Epithelial cell of esophagus (primary cell): ENCODE measurements at places on chromosomes 13 and 19.
A peak's percentile ranks its signal among the peaks of the same experiment; 100 is the strongest.

GRCh38 chr19:14118165-14119051, 846 bp upstream of the PRKACA start:
- DNase-seq = peak; percentile 69

DNA sequence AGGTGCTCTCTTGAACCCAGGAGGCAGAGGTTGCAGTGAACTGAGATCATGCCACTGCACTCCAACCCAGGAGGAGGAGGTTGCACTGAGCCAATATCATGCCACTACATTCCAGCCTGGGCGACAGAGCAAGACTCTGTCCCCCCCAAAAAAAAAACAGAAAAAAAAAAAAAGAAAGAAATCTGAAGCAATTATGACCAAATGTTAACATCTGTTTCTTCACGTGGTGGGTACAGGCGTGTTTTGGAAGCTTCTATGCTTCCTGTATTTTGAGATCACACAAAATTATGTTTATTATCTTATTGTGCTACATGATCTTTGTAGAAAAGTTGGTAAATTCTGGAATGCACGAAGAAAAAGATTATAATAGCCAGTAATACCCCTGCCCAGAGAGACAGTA, 2.7 kb upstream of the ACP5 start:
- no peak for DNase-seq

GRCh38 chr13:75359266-75359665, 122.7 kb downstream of the TBC1D4 start:
- DNase-seq = peak; percentile 80

- no peak for DNase-seq
Measured at GRCh38 chr19:8233370-8233769, 24.2 kb downstream of the CERS4 start.

DNA sequence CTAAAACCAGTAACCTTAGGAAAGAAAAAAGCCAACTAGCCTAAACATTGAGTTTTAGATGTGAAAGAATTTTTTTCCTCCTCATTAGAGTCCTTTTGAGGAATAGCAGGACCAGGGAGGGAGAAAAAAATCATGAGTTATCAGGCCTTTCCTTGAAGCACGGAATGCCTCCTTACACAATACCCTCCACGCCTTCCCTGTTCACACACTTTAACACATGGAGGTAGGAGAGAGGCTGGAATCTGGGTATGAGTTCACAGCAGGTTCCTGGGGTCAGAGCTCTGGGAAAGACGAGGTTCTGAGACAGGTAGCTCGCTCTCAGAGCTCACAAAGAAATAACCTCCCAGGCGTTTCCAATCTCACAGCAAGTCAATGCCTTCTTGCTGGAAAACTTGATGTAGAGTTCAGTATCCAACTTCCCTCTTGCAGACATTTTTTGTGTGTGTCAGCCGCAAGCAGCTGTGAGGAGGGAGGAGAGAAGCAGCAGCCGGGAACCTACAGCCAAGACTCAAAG, 716 bp downstream of the ZNF573 start:
- DNase-seq = peak; percentile 61

GRCh38 chr19:55312621-55313512, 12.3 kb downstream of the TMEM150B start:
- DNase-seq = no peak

GRCh38 chr19:17758515-17758914, 7.2 kb downstream of the FCHO1 start:
- DNase-seq = no peak

DNA sequence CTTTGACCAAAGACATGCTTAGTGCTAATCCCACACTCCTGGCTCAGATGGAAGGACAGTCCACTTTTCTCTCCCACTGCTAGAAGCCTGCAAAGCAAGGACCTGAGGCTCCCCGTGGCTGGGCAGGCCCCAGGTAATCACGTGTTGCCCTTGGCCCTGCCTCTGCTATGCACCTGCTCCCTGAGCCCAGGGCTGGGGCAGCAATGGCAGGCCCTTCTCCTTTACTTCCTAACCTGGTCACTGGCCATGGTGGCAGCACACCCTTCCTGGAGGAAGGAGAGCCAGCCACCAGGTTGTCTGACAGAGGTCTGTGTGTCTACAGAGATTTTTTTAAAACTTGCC, 27.9 kb upstream of the ZNF492 start:
- no peak for DNase-seq

- peak; percentile 7 for DNase-seq
Measured at GRCh38 chr13:114235697-114236096, 1.0 kb downstream of the CDC16 start.

DNA sequence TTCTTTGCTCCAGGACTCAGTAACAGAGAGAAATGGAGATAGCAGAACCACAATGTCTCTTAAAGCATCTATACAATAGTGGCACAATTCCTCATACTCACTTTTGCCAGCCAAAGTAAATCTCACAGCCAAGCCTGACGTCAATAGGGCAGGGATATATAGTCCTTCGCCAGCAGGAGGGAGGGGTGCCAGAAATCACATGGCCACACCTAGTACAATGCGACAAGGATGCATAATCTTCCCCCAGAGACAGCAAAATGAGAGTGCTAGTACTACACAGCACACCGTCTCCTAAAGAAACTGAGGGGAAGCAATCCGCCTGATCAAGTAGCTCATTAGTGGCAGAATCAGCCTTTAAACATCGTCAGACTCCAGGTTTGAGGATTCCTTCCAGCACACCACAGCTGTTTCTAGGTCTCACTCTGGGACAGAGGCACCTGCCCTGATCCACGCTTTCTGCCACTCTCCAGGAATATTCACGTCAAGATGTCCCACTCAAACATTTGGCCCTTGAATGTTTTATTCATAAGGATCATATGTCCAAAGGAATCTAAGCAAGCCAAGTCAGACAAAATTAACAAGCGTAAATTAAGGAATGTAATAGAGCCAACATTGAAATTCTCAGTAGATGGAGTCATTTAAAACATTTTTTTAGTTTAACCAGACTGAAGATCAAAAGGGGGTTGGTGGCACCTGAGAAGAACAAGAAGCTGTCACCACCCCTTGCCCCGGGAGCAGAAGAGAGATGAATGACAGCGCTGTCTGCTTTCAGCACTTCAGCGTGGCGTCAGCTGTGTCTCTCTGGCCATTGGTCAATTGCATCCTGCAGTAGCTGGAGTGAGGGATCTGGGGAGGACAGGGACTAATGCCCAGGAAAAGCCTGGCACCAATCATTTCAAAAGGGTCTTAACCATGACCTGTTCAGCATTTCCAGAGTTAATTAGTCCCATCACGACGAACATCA, 63.5 kb upstream of the SERP2 start:
- peak; percentile 56 for DNase-seq

DNA sequence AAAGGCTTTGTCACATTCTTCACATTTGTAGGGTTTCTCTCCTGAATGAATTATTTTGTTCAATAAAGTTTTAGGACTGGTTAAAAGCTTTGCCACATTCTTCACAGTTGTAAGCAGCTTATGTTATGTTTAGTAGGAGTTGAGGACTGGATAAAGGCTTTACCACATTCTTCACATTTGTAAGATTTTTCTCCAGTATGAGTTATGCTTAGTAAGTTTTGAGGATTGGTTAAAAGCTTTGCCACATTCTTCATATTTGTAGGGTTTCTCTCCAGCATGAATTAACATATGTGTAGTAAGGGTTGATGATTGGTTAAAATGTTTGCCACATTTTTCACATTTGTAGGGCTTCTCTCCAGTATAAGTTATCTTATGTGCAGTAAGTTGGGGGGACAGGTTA, 79.9 kb downstream of the ZNF431 start:
- no peak for DNase-seq

DNA sequence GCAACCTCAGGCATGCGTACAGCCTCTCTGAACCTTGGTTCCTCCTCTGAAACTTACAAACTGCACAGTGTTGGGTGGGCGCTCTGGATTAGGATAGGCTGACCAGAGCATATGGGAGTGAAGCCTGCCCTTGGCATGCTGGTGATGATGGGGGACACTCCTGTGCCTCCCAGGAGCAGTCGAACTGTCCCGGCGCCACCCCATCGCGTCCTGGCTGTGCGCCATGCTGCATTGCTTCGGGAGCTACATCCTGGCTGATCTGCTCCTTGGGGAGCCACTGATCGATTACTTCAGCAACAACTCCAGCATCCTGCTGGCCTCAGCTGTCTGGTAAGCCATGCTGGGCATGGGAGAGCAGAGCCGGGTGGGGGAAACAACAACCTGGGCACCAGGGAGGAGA, 18.9 kb downstream of the TMEM38A start:
- no peak for DNase-seq

DNA sequence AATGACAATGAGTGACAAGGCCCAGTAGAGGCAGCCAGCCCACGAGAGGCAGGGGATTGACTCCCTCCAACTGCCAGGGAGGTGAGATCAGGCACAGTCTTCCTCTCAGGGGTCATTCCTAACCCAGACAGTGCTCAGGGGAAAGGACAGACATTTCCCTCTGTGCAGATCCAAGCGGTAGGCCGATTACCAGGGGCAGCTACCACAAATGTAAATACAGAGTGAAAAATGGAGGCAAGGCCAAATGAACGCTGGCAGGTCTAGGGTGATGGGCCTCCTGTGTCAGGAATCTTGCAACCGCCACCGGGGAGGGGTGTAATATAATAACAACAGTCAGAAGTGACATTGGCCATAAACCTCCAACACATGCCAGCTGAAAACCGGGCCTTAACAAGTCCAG, 881.4 kb downstream of the UQCRFS1 start:
- no peak for DNase-seq

DNA sequence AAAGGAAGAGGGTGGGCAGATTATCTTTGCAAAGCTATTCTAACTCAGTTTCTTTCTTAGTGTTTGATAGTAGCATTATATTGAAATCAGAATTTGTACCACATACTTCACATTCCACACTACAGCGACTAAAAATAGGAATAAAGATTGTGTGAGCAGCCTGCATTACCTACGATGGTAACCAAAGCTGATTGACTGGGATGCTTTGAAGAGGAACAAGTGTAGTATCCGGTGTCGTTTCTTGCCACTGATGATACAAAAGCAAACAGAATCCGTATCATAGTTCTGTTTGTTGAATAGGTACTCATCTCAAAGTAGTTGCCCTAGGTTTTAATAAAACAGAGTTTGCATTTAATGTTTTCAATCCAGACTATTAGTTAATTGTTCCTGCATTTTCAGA, 51.2 kb downstream of the FLT3 start:
- DNase-seq = no peak

DNA sequence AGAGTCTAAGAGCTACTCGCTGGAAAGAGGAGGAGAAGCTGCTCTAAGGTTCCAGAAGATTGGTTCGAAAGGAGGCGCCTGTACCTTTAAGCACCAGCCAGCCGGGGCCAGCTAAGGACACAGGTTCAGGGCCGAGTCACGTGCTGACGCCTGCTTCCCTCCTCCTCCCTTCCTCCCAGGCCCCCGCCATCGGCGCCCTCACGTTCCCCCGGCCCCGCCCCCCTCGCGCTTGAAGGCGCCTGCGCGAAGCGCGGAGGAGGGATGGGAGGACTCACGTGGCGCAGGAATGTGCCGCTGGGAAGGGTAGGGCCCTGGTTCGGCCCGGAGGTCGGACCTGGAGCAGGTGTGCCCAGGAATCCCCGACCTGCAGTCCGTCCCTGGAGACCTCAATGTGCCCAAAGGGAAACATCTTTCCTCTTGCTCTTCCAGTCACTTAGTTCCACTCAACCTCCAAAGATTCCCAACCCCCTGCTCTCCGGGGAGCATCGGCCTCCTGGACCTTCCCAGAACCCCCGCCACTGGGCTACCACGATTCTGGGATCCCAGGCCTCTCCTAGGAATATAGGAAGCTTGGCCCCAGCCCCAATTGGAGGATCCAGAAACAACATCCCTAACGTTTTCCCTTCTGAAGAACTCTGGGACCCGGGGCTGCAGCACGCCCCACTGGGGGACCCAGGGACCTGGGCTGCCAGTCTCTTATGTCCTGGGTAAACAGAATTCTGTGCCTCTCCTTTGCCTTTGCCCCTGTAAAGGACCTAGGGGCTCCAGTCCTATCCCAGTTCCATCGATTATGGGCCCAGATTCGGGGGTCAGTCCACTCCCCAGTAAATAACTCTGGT, 2.5 kb downstream of the DBP start:
- DNase-seq = peak; percentile 97

DNA sequence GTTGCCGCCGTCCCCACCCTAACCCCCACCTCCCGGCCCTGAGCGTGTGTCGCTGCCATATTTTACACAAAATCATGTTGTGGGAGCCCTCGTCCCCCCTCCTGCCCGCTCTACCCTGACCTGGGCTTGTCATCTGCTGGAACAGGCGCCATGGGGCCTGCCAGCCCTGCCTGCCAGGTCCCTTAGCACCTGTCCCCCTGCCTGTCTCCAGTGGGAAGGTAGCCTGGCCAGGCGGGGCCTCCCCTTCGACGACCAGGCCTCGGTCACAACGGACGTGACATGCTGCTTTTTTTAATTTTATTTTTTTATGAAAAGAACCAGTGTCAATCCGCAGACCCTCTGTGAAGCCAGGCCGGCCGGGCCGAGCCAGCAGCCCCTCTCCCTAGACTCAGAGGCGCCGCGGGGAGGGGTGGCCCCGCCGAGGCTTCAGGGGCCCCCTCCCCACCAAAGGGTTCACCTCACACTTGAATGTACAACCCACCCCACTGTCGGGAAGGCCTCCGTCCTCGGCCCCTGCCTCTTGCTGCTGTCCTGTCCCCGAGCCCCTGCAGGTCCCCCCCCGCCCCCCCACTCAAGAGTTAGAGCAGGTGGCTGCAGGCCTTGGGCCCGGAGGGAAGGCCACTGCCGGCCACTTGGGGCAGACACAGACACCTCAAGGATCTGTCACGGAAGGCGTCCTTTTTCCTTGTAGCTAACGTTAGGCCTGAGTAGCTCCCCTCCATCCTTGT, 6.4 kb downstream of the YIPF2 start:
- no peak for DNase-seq

- DNase-seq = no peak
Measured at GRCh38 chr13:101502618-101503017, 50.1 kb downstream of the ITGBL1 start.

- DNase-seq = no peak
Measured at GRCh38 chr13:110575322-110576069, 14.0 kb upstream of the RAB20 start.

DNA sequence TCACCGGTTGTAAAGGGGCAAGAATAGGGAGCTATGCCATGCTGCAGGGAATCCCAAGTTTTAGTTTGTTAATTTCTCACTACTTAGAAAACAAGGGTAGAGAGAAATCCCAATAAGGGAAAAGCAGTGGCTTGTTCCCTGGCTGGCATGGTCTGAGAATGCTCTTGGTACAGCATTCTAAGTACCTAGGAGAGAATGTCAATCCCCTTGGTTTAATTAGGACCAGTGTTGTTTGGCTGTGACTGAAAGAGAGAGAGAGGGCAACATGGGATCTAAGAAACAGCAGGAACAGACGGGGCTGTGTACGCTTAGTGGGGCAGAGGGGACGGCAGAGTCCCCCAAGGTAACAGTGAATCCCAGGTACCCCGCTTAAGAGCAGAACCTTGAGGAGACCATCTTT, 228.8 kb downstream of the PCDH9 start:
- no peak for DNase-seq
